ENCODE measurements at places on chromosomes 7 and 10. TPM values are rescaled to one million over a fixed set of nuclear protein-coding genes. Genes with fewer than 3 reads are reported as not detected.
A peak's percentile ranks its signal among the peaks of the same experiment; 100 is the strongest.

- DNase-seq = no peak
These were observed 28.6 kb downstream of the ZC3HAV1 start for GRCh38 chr7:139080905-139081304.

- peak; percentile 59 for DNase-seq
These were observed 22.9 kb upstream of the ELFN1 start for GRCh38 chr7:1646957-1647891.

GPR37 gene
- polyA plus RNA-seq = 21.4 TPM

GRCh38 chr10:64039198-64039597, 518.0 kb downstream of the REEP3 start:
- DNase-seq = no peak

DNA sequence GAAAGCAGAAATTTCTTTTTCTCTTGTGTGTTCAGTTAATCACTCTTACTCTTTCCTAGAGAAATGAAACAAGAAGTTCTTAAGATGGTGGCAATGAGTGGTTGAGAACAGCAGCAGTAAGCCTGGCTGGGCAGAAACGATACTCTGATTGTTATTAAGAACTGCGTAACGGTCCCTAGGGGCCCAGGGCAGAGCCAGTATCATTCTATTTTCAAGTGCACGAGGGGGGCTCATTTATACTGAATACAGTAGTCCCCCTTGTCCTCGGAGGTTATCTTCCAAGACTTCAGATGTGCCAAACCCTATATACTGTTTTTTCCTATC, 64.9 kb downstream of the EEPD1 start:
- DNase-seq = no peak

- DNase-seq = no peak
These were observed 301.9 kb downstream of the SUGCT start for GRCh38 chr7:40436710-40437109.

DNA sequence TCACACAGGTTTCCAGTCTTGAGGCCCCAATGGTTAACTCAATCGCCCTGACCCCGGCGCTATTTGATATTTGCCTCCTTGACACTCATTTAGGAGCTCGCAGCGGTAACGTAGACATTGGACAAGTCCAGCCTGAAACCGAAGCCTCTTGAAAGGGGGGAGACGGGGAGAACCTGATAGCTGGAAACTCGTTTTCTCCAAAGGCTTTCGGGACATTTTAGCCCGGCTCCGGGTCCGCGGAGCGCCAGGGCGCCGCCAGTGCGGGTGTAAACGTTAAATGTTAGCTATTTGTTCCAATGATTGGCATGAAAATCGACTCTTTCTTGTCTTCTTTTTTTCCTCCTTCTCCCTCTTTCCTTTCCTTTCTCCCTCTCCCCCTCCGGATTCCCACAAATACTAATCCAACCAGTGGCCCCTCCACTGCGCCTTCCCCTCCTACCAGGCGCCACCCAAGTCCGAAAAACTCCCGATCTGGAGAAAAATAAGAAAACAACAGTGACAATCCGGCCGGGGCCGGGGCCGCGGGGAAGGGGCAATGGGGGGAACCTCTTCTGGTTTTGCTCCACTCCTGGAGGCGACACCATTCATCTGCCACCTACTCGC, 17.2 kb upstream of the GATA3 start:
- DNase-seq = no peak

GRCh38 chr7:119720541-119720940, 552.4 kb upstream of the KCND2 start:
- peak; percentile 28 for DNase-seq

GRCh38 chr7:48518092-48518491, 346.8 kb downstream of the ABCA13 start:
- DNase-seq = no peak

GRM8 gene
- polyA plus RNA-seq = not detected

- peak; percentile 41 for DNase-seq
These were observed 89.0 kb downstream of the SEMA3A start for GRCh38 chr7:84105586-84105985.

- DNase-seq = no peak
These were observed 771 bp upstream of the ADIRF start for GRCh38 chr10:86967481-86967941.

DNA sequence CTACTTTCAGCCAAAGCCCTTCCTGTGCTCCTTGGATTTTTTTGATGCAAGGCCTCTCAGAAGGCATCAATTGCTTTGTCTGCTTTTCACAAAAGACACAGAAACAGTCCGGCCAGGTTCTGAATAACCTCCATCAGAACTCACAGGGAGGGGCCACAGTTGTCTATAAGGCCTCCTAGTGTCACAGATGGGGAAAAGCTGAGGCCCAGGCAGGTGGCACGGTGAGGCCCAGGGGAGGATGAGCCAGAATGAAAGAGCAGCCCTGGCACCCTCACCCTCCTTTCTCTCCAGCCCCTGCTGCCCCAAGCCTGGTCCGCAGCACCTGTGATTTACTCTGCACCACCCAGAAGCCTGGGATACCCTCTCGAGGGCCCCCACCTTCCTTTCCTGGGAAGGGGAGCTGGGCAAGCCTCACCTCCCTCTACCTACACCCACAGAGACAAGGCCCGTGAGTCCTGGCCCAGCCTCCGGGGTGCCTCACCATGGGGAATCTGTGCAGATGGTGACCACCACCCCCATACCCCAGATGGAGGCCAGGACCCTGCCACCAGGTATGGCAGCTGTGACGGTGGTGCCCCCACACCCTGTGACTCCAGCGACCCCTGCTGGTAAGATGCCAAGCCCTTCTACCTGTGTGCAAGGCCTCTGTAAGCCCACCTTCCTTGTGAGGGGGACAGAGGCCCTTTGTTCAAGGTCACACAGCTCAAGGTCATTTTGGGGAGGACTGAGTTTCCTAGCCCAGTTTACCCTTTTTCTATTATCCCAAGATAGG, 26.2 kb upstream of the ZNF467 start:
- DNase-seq = no peak

GRCh38 chr7:131556053-131556908, at the start of gene PODXL:
Gene PODXL, minus strand, starts transcription at chr7:131556628. Its CDS starts 269 bp downstream, at chr7:131556359.
- DNase-seq = peak; percentile 49

MYH16 gene
- 0.08 TPM for polyA plus RNA-seq

DNA sequence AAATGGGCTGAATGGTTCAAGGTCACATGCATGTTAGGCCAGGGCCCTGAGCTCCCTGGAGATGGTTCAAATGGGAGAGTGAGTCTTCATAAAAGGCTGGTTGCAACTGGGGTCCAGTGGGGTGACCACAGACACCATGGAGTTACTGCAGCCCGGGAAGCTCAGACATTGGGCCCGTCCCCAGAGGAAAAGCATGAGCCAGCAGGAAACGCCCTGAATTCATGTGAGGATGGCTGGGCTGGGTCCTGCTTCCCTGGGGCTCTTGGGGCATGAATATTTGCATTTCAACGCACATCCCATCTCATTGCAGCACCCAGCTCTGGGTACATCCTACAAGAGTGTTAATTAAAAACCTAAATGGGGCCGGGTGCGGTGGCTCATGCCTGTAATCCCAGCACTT, 549.0 kb downstream of the TCERG1L start:
- DNase-seq = no peak

DNA sequence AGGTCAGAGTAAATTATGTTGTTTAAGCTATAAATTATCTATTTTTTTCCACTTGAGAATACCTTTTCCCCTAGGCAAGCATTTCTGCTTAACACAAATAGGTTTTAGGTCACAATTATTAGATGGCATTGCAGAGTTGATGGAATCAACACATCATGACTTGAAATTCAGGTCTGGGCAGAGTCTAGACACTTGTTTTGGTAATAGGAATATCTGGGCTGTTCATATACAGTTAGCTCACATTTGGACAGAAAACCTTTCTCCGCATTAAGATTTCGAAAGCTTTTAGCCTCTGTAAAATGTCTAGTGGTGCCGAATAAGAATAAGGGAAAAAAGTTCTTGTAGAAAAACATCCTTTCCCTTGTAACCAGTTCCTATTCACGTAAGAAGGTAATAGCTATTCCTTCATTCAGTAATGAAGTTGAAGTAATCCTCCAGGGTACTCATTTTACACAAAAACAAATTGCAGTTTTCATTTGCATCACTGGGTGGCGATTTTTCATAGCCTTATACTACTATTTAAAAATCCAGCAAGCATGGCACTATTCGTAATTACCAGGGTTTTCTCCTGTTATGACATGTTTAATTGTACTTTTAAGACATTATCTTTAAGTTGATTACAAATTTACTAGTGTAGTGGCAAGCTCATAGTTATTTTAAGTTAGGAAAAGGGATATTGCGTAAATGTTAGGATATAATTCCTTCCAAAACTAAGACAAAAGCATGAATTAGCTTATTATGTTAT, 37.0 kb downstream of the RPA3 start:
- DNase-seq = peak; percentile 72

MBL2 gene
- polyA plus RNA-seq = not detected

- peak; percentile 7 for DNase-seq
These were observed 152.5 kb upstream of the YAE1 start for GRCh38 chr7:39413636-39414223.

DNA sequence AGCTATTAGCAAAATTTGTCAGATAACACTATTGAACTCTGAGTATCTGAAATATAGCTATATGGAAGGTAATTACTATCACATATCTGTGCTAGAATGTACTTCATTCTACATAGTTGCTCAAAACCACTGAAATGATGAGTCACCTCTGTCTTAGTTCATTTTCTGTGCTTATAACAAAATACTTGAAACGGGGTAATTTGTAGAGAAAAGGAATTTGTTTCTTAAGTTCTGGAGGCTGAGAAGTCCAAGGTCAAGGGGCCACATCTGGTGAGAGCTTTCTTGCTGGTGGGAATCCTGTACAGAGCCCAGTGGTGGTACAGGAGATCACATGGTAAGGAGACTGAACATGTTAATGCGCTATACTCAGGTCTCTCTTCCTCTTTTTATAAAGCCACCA, 41.9 kb upstream of the TNKS2 start:
- no peak for DNase-seq

ITGB8 gene
- polyA plus RNA-seq = 4.7 TPM

FKBP6 gene
- 0.35 TPM for polyA plus RNA-seq

- no peak for DNase-seq
These were observed 534 bp downstream of the UBE3C start for GRCh38 chr7:157139111-157139809.

- DNase-seq = no peak
These were observed 130.5 kb downstream of the LHPP start for GRCh38 chr10:124592101-124592500.

DNA sequence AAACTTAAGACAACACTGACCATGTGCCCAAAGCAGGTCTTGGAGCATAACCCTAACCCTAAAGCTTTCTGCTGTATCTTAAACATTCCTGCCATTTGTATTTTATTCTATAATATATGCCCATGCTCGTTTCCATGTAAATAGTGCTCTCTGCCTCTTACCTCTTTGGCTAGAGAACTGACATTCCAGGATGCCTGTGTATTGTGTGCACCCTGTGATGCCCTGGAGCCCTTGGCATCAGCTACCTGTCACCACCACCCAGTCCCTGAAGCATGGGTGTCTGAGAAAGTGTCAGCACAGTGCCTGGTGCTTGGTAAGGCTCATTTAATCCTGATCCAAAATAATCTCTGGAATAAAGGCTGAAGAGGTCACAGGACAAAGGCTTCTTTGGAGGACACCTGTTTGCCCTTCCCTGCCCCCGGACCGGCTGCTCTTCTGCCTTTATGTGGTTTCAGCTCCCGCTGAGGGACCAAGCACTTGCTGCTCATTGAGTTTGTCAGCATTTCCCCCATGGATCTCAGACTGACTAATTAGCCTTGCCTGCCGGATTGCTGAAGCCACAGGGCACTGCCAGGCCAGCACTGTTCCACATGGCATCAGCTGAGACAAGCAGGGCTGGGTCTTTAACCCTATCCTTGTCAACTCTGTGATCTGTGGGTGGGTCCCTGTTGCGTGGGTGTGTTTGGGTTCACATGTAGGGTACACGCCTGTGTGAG, 139.1 kb upstream of the SORCS3 start:
- no peak for DNase-seq

LRIT1 gene
- not detected for polyA plus RNA-seq
